ENCODE measurements at places on chromosomes 3 and 15. TPM values are rescaled to one million over a fixed set of nuclear protein-coding genes. Genes with fewer than 3 reads are reported as not detected.

GOLGA8H gene
- total RNA-seq = 0.88 TPM

ABCF3 gene
- total RNA-seq = 69.0 TPM

NEK4 gene
- total RNA-seq = 27.9 TPM

DNAJB11 gene
- 46.4 TPM for total RNA-seq

DNA sequence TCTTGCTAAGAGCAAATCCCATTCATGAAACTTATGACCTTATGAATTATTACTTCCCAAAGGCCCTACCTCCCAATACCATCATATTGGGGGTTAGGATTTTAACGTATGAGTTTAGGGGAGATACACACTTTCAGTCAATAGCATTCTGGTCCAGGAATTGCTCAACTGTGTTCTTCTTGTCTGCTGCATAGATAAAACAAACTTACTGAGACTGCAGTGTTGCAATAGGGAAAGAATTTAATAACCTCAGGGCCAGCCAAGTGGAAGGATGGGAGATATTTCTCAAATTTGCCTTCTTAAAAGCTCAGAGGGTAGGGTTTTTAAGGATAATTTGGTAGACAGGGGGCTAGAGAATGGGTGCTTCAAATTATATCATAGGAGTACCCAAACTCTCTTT is 625.8 kb downstream of the OTOL1 start:
- no peaks in the 10 kb centered on the region for H3K36me3 ChIP-seq
- no peak overlapping the region for H3K4me3 ChIP-seq
- H3K4me1 ChIP-seq = no peaks in the 10 kb centered on the region
- no peak overlapping the region for H3K27ac ChIP-seq

DNA sequence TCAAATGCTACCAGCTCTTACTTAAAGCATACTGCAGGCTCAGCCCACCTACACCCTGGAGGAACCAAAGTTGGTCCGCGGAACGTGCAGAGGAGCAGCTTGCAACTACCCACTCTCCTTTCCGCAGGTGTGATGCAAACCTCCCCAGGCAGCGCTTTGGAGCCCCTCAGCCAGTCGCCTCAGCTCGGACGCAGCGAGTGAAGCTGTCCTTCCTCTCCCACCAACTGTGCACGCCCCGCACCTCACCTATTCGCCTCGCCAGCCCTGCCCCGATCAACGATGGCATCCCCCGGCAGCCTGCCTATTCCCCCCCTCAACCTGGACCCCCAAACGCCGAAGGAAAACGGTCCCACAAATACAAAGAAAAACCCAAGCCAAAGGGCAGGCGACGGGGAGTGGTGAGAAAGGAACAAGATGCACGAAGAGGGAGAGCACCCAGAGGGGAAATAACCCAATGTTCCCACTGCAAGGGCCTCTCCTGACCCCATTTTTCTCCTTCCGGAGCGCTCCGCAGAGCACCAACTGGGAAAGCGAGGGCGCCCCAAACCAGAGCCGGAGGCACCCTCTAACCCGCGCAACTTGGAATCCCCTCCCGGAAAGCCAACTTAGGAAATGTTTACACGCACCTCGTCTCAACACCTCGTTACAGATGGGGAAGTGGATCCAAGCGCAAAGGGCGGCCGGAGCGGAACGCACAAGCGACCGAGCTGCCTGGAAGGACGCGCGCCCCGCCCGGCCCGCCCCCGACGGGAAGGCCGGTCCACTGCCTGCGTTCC is 665 bp downstream of the GLB1 start:
- peak; percentile 67 for DNase-seq
- peaks cover 8% of the 10 kb centered on the region for H3K4me1 ChIP-seq
- peak overlapping the region; percentile 93 for H3K27ac ChIP-seq
- peaks cover 12% of the 10 kb centered on the region for H3K36me3 ChIP-seq
- H3K27me3 ChIP-seq = no peaks in the 10 kb centered on the region

- DNase-seq = no peak
- no peaks in the 10 kb centered on the region for H3K4me1 ChIP-seq
- H3K27ac ChIP-seq = no peak overlapping the region
- H3K36me3 ChIP-seq = no peaks in the 10 kb centered on the region
- no peaks in the 10 kb centered on the region for H3K27me3 ChIP-seq
- H3K4me3 ChIP-seq = no peak overlapping the region
Measured at GRCh38 chr3:33166095-33166494, 52.3 kb downstream of the CRTAP start.

DNA sequence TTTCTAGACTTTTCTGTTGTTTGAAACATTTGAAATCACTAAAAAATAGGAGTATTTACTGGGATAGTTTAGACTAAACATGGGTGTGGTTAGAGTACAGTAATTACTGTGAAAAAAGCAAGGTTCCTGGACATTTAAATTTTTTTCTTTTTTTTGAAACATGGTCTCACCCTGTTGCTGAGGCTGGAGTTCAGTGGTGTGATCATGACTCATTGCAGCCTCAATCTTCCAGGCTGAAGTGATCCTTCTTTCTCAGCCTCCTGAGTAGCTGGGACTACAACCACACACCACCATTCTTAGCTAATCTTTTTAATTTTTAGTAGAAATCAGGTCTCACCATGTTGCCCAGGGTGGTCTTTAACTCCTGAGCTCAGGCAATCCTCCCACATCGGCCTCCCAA is 20.4 kb upstream of the CELF6 start:
- no peak overlapping the region for H3K4me3 ChIP-seq
- H3K36me3 ChIP-seq = peaks cover 11% of the 10 kb centered on the region
